ENCODE measurements at places on chromosomes 12 and 14.

DNA sequence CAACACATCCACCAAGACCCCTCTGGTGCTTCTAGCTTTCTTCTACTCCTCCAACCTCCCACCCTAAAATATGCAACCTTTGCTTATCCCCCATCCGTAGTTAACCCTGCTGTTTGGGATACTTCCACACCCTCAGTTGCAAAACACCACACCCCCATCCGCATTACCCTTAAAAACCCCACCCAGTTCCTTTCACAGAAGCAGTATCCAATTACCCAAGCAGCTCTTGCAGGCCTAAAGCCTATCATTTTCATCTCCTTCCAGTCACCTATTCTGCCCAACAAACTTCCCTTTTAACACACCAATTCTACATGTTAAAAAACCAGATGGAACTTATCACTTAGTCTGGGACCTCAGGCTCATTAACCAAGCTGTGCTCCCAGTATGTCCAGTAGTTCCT is 88.2 kb downstream of the TMTC3 start:
- no peak for DNase-seq

- no peak for DNase-seq
Measured at GRCh38 chr12:124938108-124938507, 23.7 kb upstream of the UBC start.

- no peak for DNase-seq
Measured at GRCh38 chr12:78929075-78929418, 64.5 kb downstream of the SYT1 start.

DNA sequence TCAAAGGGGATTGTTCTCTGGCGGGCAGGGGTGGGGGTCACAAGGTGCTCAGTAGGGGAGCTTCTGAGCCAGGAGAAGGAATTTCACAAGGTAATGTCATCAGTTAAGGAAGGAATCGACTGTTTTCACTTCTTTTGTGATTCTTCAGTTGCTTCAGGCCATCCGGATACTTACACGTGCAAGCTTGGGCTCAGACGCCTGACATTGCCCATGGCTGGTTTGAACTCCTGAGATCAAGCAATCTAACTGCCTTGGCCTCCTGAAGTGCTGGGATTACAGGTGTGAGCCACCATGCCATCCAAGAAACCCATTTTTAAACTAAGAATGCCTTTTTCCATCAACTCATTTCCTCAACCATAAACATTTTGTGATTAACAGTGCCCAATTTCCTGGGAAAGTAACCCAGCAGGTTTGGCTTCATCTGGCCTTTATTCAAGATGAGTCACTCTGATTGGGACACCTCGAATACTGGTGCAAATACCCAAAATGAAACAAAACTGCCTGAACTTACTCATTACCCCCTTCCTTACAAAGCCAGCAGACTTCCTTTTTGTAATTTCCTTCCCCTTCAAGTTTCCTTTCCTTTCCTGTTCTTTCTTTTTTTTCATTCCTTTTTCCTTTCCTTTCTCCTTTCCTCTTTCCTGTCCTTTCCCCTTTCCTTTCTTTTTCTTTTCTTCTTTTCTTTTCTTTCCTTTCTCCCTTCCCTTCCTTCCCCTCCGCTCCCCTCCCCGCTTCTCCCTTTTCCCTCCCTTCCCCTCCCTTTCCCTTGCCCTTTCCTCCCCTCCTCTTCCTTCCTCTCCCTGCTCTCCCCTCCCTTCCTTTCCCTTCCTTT is 10.2 kb upstream of the RNASE10 start:
- DNase-seq, result peak; percentile 51

DNA sequence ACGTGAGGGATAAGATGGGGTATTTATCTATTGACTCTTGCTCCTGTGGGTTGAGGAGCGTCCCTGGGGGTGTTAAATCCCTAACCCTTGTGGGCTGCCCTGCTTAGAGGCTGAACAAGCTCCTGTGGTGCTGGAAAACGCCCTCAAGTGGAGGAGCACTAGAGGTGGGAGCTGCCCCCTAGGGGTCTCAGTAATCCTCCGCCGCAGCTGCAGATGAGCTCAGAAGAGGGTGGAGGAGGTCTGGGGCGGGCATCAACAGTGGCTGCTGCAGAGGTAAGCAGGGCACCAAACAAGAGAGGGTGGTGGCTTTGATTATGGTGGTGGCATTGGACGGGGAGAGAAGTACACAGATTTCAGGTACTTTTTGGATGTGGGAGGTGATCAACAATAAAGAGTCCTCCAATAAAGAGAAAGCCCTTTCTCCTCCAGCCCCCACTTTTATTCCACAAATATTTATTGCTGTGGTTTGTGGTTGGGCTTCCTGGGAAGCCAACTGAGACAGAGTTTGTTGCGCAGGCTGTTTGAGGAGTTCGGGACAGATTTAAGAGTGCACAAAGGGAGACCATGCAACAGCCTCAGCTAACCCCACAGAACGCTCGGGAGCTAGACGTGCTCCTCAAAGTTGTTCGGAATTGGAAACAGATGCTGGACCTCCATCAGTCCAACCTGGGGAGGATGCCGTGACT is 179.9 kb downstream of the ADCK1 start:
- no peak for DNase-seq

- no peak for DNase-seq
Measured at GRCh38 chr14:58145936-58146335, 6.1 kb downstream of the ARMH4 start.

DNA sequence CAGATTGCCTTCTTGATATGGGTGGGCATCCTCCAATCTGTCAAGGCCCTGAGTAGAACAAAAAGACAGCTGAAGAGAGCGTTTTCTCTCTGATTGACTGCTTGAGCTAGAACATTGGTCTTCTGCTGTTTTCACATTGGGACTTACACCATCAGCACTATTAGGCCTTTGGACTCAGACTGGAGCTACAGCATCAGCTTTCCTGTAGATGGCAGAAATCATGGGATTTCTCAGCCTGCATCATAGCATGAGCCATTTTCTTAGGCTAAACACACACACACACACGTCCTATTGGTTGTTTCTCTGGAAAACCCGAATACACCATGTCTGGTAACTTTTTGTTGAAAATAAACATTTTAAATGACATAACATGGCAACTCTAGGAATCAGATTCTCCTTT is 15.8 kb upstream of the PPM1A start:
- peak; percentile 51 for DNase-seq

GRCh38 chr12:34304001-34304400 is 281.7 kb downstream of the ALG10 start:
- no peak for DNase-seq

DNA sequence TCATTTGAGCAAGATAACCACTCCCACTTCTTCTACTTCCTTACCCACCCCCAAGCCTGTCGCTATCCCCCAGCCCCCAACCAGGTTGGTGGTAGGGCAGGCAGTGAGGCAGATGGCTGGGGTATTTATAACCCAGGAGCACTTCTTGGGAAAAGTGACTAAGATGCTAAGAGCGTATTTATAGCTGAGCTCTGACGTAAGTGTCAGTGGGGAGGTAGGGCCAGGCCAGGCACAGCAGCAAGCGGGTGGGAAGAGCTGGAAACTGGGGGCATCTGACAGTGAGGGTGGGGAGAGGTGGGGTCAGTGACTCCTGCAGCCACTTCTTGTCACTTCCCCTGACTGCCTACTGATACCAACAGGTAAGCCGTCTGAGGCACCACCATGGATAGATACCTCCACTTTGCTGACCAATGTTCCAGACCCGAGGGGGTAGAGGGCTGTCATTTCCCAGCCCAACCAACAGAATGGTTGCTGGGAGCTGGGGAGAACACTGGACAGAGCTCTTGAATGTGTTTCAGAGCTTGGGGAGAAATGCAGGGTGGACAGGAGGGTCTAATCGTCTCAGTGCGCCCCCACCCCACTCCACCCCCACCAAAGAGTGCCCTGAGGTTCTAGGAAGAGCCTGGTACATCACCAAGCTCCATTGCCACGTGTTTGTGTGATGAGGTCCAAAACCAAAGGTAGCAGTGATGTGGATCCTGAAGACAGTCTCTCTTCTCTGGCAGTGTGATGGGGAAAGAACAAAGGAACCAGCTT is 2.7 kb upstream of the INHBE start:
- DNase-seq, result peak; percentile 35

DNA sequence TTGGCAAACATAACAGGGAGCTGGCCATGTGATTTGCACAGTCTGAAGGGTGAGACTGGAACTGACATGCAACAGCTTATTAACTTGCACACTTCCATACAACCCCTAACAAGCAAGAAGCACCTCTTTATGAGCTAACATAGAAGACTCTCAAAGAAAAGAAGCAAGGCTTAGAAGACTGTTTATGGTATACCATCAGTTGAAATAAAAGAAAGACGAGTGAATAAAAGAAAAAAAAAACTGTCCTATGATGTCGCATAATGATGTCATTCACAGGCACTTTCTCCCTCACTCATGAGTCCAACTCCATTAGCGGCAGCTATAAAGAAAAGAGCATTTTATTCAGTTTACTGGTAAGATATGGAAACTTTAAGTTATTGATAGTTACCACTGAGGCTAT is 3.3 kb upstream of the MDM1 start:
- no peak for DNase-seq

DNA sequence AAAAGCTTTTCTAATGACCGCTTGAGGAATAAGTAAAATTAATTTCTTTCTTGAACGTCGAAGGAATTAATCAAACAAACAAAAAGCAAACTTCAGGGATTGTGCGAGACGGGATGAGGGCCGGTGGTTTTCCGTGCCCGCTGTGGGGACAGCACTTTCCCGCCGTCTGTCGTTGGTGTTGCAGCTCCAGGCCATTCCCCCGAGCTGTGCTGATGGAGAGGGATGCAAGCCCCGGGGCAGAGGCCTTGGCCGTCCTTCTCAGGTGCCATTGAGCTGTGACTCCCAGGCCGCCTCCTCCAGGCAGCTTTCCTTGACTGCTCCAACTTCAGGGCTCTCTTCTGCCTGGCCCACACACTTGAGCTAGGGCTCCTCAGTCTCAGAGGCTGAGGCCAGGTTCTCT is 109.0 kb upstream of the C14orf180 start:
- no peak for DNase-seq

GRCh38 chr12:89657066-89657465 is 51.6 kb downstream of the ATP2B1 start:
- DNase-seq, result no peak

DNA sequence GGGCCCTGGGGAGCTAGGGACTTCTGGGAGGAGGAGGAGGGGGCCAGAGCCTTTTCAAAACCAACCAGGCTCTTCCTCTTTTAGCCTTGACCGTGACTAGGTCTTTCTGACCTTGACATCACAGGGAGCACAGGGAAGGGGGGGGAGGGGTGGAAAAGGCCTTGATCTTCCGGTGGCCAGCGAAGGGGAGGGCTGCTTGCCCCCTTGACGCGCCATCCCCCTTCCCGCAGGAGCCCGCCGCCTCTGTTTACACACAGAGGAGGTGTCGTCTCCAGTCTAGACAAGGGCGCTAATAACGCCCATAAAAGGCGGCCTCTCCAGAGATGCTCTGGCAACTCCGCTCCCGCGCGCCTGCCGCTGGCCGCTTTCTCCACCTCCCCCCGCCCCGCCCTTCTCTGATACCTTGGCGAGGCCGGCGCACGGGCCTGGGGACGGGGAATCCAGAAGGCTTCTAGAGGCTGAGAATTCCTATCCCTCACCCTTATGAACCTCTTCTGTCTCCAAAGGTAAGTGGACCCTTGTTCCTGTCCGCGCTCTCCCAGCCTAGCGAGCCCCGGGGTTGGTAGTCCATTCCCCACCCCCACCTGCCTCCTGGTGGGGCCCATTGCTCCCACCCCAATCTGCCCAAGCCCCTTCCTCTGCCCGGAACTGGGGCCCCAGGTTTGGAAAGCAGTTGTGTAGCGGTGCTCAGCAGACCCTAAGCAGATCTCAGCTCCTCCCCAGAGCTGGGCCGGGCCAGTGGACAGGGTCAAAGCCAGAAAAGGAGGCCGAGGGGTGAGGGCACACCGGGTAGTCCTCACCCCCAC is 4.9 kb upstream of the HOXC12 start:
- no peak for DNase-seq

- no peak for DNase-seq
Measured at GRCh38 chr14:92703516-92703915, 44.9 kb downstream of the LGMN start.

DNA sequence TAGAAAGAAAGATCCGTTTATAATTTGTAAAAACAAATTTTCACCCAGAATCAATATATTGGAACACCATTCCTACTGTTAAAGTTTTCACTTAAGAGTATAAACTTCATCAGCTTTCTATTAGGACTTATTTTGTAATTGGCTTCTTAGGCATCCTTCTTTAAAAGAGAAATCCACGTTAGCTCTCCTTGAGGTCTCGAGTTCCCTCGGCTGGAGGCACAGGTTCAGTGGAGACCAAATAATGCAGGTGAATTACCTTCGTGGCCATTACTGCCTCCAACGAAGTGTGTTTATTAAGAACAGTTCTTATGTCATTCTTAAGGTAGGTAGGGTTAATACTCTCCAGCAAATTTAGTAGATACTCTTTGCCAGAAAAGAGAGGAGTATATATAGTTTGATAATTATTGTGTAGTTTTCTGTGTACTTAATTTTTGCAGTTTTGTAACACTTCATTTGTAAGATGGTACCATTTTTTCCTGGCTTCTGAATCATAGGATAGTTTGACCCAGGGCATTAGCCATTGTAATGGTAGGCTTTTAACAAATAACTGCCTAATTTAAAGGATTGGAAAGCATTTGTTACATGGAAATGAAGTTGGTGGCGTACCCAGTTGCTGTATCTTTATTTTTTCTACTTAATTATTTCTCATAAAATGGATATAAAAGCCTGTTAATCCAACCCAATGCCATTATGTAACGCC is 2.2 kb downstream of the CALM1 start:
- DNase-seq, result no peak

- no peak for DNase-seq
Measured at GRCh38 chr14:74246542-74246941, 7.3 kb downstream of the VSX2 start.

GRCh38 chr14:42200957-42201356 is 594.3 kb downstream of the LRFN5 start:
- no peak for DNase-seq

GRCh38 chr12:2035431-2036055 is 17.2 kb upstream of the CACNA1C start:
- DNase-seq, result no peak

DNA sequence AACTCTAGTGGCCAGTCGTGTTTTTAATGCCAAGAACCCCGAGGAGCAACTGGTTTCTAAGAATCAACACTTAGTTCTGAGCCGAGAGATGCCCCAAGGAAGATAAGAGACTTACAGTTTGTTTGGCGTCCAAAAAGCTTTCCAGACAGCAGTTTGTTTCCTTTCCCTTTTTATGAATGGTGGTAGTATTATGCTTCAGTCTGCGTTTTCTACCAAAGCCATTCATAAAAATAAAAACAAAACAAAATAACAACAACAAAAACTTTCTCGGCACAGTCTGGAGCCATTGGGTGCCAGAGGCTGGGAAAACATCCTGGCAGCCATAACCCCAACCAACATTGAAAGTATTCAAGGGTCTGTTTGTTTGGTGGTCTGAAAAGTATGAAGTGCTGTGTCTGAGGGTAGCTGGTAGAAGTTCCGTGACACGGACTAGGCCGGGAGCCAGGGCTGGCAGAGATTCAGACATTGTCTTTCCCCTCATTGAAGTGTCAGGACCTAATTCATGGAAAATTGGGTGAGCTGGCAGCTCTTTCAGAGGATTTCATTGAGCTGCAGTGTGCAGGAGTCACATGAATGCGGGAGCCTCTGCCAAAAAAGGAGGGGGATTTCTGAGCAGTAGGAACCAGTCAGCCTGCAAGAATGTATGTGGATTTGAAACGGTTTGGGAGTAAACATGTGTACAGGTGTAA is 124.2 kb downstream of the HMGA2 start:
- peak; percentile 25 for DNase-seq

- DNase-seq, result no peak
Measured at GRCh38 chr12:114944736-114945135, 260.8 kb upstream of the TBX3 start.
